ENCODE measurements at places on chromosomes 3 and 15. TPM values are rescaled to one million over a fixed set of nuclear protein-coding genes. Genes with fewer than 3 reads are reported as not detected.

The CTSH gene
- total RNA-seq = 38.5 TPM

The NANOGP8 gene
- 0.45 TPM for total RNA-seq

The ITPKA gene
- total RNA-seq = 0.91 TPM

The HRG gene
- 324 TPM for total RNA-seq

The SLC2A2 gene
- 351 TPM for total RNA-seq

The CLDND1 gene
- total RNA-seq = 34.8 TPM

The FNDC3B gene
- 44.6 TPM for total RNA-seq

- no peak for DNase-seq
These were observed 188.8 kb downstream of the TAFA4 start for GRCh38 chr3:68743521-68743920.

GRCh38 chr3:117600666-117601065, 891.1 kb downstream of the TUSC7 start:
- DNase-seq = no peak

- DNase-seq = no peak
These were observed 62.0 kb upstream of the NR2E3 start for GRCh38 chr15:71748293-71748718.

GRCh38 chr3:151476344-151477018, 15.6 kb upstream of the IGSF10 start:
- DNase-seq = no peak

GRCh38 chr3:193132241-193132640, 108.8 kb upstream of the PLAAT1 start:
- DNase-seq = no peak

- DNase-seq = no peak
These were observed 19.8 kb downstream of the IQSEC1 start for GRCh38 chr3:13053420-13053819.

- DNase-seq = no peak
These were observed 104.6 kb upstream of the STRIT1 start for GRCh38 chr3:155398046-155398445.

DNA sequence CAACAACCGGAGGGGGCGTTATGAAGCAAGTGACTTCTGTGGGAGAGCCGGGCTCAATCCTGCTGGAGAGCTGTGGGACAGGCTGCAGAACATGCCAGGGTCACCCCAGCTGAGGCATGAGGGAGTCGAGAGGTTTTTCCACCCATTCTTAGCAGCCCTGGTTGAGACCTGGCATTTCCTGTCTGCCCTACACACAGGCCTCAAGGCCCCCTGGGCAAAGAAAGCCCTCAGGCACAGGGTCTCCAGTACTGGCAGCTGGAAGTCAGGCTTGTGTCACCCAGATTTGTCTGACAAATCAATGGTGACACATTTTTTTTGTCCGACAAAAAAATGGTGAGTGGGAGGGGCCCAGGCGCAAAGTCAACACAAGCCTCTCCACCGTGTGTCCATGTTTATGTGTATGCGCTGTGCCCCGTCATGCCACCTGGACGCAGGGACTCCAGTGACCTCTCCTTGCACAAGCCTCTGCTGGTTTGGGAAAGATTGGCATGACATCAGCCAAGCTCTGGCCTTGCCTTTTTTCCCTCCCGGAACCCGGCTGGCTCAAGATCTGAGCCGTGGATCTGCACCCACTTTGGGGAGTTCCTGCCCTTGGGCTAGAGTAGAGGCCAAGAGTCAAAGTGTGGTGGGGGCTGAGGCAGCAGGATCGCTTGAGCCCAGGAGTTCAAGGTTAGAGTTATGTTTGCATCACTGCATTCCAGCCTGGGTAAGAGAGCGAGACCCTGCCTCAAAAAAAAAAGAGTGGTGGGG, 20.8 kb upstream of the ALAS1 start:
- DNase-seq = peak; percentile 98
